ENCODE measurements at places on chromosomes 6 and 20. TPM values are rescaled to one million over a fixed set of nuclear protein-coding genes. Genes with fewer than 3 reads are reported as not detected.

DNA sequence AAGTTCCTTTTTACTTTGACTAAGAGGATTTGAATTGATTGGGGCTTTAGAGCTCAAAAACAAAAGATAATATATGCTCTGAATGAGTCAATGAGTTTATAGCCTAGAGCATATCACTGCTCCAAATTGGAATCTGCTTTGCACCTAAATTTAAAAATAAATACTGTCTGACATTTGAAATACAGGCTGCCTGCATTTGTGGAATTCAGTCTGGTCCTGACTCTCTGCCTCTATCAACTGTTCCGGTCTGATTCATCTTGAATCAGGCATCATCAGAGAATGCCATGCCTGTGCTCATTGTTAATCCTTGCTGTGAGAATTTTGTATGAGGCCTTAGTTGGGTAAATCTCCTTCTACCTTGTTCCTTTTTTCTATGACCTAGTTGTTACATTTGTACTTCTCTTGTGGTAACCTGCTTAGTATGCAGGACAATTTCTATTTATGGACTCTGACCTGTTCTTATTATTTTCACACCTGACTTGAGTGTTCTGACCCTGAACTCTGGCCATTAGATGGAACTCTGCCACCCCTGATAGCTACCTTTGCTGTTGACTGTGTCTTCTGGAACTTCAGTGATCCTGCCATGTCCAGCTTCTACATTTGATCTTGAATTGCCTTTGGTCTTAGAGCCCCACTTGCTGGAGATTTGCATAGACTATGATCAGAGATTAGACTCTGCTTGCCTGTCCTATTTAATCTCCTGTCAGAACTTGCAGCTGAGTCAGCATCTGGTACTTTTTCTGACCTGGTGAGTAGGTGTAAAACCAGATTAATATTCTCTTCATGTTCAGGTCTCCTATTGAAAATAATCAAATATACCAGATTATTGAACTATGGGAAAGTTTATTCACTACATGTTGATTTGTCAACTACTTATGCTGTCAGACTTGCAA lies 442.7 kb upstream of the HS3ST5 start:
- peaks cover 2% of the 10 kb centered on the region for H3K36me3 ChIP-seq
- H3K27ac ChIP-seq = no peak overlapping the region
- no peaks in the 10 kb centered on the region for H3K4me1 ChIP-seq
- no peaks in the 10 kb centered on the region for H3K27me3 ChIP-seq

DNA sequence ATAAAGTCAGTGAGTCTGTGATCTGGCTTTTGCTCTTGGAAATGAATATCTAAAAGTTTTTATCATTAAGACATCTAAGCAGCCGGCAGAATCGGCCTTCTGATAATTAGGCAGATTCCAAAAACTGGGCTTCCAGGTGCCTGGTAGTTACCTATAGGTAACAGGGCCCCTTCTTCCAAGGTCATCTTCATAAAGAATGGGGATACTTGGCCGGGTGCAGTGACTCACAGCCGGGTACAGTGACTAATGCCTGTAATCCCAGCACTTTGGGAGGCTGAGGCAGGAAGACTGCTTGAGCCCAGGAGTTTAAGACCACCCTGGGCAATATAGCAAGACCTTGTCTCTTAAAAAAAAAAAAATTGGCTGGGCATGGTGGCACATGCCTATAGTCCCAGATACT lies 12.9 kb upstream of the RBL1 start:
- no peaks in the 10 kb centered on the region for H3K36me3 ChIP-seq
- H3K4me1 ChIP-seq = no peaks in the 10 kb centered on the region
- H3K27me3 ChIP-seq = no peaks in the 10 kb centered on the region
- H3K27ac ChIP-seq = no peak overlapping the region
- DNase-seq = no peak

DNA sequence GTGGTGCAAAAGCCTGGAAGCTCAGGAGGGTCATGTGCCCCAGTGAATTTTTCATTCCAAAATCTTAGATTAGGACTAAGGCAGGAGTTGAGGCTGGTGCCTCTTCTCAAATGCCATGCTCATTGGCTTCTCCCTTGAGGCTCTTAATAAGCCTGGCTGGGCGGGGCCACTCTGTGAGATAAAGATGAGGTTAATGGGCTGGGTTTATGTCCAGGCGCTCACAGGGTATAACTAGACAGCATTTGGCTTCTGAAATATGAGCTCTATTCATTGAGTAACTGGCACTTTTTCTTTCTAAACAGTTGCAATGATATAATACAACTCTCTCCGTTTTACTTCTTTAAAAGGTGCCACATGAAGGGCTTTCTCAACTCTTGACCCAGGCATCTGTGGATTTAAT lies 156.3 kb downstream of the SCML4 start:
- no peak overlapping the region for H3K4me3 ChIP-seq
- no peaks in the 10 kb centered on the region for H3K27me3 ChIP-seq
- H3K36me3 ChIP-seq = no peaks in the 10 kb centered on the region
- DNase-seq = no peak

DNA sequence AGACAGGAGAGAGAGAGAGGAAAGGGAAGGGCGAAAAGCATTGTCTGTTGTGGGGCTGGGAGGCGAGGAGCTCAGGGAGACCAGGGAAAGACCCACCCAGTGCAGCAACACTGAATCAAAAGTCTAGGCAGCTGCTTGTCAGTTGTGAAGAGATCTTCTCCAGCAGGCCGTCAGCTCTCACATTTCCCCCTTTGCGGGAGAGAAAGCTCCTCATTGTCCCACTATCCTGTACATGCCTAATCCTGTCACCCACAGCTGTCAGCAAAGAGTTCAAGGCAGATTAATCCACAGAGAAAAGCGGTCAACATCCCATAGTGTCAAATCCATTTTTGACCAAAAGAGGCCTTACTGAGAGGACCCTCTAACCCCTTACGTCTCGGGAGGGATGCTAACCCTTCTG lies 27.3 kb downstream of the RNF182 start:
- no peak overlapping the region for H3K27ac ChIP-seq
- H3K36me3 ChIP-seq = no peaks in the 10 kb centered on the region
- H3K4me3 ChIP-seq = no peak overlapping the region
- DNase-seq = no peak
- no peaks in the 10 kb centered on the region for H3K27me3 ChIP-seq

DNA sequence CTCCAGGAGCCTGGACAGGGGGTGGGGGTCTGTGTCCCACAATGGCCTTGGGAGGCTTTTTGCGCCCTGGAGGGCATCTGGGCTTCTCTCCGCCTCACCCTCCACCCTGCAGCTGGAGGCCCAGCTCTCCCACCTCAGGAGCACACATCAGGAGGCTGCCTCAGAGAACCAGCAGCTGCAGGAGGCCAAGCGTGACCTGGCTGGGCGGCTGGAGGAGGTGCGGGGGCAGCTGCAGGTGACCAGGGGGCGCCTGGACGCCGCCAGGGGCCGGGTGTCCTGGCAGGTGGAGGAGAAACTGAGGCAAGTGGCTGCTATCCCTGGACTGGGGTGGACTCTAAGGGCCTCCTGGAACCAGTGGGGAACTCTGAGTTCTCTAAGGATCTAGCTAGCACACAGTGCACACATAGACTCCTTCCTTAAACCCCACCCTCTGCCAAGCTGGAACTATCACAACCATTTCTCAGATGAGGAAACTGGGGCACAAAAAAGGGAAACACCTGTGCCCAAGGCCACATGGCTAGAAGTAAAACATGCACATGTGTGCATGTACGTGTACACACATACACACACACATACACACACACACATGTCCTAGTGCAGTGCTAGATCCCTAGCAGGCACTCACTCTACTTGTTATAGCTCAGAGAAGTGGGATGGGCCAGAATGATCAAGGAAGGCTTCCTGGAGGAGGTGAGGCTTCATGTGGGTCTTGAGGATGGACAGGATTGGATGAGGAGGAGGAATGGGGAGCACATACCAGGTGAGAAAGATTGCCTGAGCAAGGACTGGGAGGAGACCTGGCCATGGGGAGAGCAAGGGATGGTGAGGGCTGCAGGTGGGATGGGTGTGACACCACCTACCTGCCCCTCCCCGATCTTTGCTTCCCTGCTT lies 22.9 kb downstream of the RAB44 start:
- H3K27ac ChIP-seq = no peak overlapping the region
- no peaks in the 10 kb centered on the region for H3K36me3 ChIP-seq
- no peak overlapping the region for H3K4me3 ChIP-seq
- no peaks in the 10 kb centered on the region for H3K4me1 ChIP-seq
- DNase-seq = no peak

DNA sequence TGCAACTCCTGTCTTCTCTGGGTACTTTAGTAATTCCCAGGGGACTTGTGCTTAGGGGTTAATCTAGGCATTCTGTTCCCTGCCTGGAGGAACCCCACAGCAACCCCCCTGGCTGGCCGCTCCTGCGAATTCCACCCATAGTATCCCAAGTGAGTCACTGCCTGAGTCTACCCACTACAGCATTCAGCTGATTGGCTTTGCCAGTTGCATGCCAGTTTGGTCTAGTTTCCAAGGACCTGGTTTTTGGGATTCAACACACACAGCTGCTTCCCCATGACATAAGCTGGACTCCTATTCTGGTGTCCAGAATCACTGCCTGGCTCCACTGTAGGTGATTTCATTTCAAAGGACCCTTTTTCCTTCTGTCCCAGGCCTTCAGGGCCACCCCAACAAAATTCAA lies 40.3 kb downstream of the PLCG1 start:
- no peak for DNase-seq
- peaks cover 28% of the 10 kb centered on the region for H3K36me3 ChIP-seq
- H3K4me1 ChIP-seq = peaks cover 84% of the 10 kb centered on the region
- peak overlapping the region; percentile 97 for H3K27ac ChIP-seq
- H3K27me3 ChIP-seq = no peaks in the 10 kb centered on the region

DNA sequence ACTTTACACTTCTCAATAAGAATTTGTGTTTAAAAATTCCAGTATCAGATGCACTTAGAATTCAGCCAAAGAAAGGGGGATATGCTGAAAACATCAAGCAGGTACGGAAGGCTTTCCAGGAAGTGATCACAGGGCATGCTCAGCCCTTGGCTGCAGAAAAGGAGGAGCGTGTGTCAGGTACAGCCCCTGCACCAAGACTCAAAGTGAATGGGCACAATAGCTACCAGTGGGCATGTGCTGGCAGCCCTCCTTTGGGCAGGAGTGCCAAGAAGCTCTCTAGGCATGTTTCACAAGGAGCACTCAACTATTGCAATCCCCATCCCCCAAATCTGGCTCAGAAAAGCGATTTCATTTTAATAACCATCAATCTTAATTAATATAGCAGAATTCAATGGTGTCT lies 298.8 kb downstream of the GMDS start:
- H3K27me3 ChIP-seq = no peaks in the 10 kb centered on the region
- no peaks in the 10 kb centered on the region for H3K4me1 ChIP-seq
- no peak for DNase-seq
- H3K27ac ChIP-seq = no peak overlapping the region
- no peak overlapping the region for H3K4me3 ChIP-seq
- peaks cover 5% of the 10 kb centered on the region for H3K36me3 ChIP-seq

DNA sequence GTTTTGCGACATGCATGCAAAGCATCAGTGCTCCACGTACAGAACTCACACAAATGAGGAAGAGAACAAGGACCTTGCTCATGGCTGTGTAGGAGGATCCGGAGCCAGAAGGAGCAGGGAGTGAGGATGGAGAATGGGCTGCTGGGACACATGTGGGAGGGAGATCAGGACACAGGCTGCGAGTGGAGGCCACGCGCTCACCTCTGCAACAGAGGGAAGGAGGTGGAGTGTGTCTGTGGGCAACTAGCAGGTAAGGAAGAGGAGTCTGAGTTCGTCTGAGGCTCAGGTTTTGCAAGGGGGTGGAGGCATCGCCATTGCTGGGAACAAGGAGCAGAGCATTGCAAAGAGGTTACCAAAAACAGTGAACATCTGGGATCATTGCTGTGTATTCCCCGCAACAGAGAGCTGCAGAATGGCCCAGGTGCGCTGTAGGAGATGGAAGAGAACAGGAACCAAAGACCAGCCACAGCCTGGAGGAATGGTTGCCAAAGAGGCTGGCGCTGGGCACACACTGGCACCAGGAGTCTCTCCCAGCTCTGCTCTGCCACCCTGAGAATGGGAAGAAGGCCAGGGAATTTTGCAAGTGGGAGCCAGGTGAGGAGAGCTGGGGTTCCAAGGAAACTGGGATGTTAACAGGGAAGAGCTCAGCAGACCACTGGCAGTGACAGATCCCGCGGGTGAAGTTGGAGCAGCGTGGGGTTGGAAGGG lies 90.0 kb upstream of the RPS6KA2 start:
- H3K27ac ChIP-seq = no peak overlapping the region
- no peaks in the 10 kb centered on the region for H3K36me3 ChIP-seq
- H3K4me3 ChIP-seq = no peak overlapping the region
- H3K4me1 ChIP-seq = no peaks in the 10 kb centered on the region
- DNase-seq = no peak

- peaks cover 12% of the 10 kb centered on the region for H3K36me3 ChIP-seq
- H3K4me1 ChIP-seq = peaks cover 15% of the 10 kb centered on the region
- no peak overlapping the region for H3K27ac ChIP-seq
- H3K4me3 ChIP-seq = no peak overlapping the region
Observed at GRCh38 chr6:4864519-4864918, 88.3 kb downstream of the CDYL start.

DNA sequence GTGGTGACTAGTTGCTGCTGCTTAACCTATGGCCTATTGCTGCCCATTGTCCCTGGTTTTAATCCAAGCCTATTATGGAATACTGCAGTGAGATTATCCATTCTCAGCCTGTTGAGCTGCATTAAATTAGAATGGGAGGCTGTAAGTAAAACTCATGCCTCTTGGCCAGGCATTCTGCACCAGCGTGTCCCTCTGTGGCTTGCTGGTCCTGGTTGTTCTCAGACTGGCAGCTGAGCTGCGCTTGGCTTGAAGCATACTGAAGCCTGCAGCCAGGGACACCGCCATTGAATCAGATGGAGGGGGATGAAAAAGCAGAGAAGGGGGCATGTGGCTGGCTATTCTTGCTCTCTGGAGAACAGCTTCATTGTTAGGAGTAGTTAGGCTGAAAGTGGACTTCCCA lies 15.6 kb downstream of the LRRN4 start:
- DNase-seq = no peak
- peaks cover 41% of the 10 kb centered on the region for H3K36me3 ChIP-seq
- H3K27ac ChIP-seq = no peak overlapping the region
- H3K4me3 ChIP-seq = no peak overlapping the region
- H3K4me1 ChIP-seq = peaks cover 10% of the 10 kb centered on the region

DNA sequence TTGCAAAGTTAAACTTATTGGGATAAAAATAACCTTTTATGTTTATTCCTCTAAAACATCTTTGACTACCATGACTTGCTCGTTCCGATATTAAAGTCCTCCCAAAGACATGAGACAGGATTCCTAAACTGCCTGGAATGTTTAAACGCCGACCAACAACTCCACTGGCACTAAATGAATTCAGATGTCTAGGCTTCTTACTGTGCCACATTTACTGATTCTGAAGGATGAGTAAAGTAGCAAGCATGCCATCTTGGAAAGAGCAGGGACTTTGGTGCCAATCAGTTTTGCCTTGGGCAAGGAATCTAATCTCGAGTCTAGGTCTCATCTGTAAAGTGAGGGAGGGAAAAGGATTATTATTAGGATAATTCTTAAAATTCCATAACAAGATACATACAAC lies 25.3 kb downstream of the MBOAT1 start:
- no peak for DNase-seq
- H3K27ac ChIP-seq = no peak overlapping the region
- H3K36me3 ChIP-seq = no peaks in the 10 kb centered on the region
- H3K4me1 ChIP-seq = peaks cover 28% of the 10 kb centered on the region
- no peaks in the 10 kb centered on the region for H3K27me3 ChIP-seq

GRCh38 chr6:169250660-169251059 lies 3.0 kb downstream of the THBS2 start:
- H3K4me1 ChIP-seq = peaks cover 73% of the 10 kb centered on the region
- peak overlapping the region; percentile 91 for H3K27ac ChIP-seq
- no peak for DNase-seq
- peak overlapping the region; percentile 92 for H3K4me3 ChIP-seq
- peaks cover 66% of the 10 kb centered on the region for H3K36me3 ChIP-seq
- H3K27me3 ChIP-seq = no peaks in the 10 kb centered on the region

Gene HLA-DQB2
- total RNA-seq = not detected

Gene CFB
- total RNA-seq = 3.2 TPM

Gene CST11
- not detected for total RNA-seq

Gene TDRD6
- total RNA-seq = 0.07 TPM

Gene MYB
- total RNA-seq = 0.13 TPM

Gene METTL24
- total RNA-seq = not detected
